ENCODE measurements at places on chromosomes 13 and 19. TPM values are rescaled to one million over a fixed set of nuclear protein-coding genes. Genes with fewer than 3 reads are reported as not detected.

DNA sequence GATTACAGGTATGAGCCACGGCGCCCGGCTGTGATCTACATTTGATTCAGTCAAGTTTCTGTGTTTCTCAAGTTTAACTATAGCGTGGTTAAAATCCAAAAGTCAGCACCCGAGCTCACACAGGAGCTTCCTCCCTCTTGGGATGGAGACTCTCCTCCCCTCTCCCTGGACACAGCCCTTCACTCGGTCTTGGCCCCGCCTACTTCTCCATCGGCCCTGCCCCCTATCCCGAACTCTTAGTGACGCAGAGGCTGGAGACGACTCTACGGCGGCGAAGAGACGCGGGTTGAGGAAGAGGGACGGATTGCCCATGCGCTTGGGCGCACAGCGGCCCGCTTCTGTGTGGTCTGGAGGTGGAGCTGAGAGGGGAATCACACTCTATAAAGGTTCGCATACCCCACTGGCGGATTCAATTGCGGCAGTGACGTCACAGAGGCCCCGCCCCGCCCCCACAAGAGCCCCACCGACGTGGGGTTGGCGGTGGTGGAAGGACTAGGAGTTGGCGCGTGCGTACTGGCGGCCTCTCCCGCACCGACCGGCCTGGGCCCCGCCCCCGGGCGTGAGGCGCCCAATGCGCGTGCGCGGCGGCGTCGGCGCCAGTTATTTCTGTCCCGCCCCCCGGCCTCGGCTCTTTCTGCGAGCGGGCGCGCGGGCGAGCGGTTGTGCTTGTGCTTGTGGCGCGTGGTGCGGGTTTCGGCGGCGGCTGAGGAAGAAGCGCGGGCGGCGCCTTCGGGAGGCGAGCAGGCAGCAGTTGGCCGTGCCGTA is at the start of gene TRIM28:
TRIM28 (plus strand) TSS at position 239 of the 765 bp plus-strand sequence. CDS start 694 bp downstream, outside the sequence.
- peaks cover 30% of the 10 kb centered on the region for H3K4me1 ChIP-seq
- no peaks in the 10 kb centered on the region for H3K27me3 ChIP-seq
- peak within 1 kb of the TSS; percentile 78 for H3K27ac ChIP-seq
- H3K36me3 ChIP-seq = peaks cover 21% of the 10 kb centered on the region
- DNase-seq = peak; percentile 100
- peak within 1 kb of the TSS; percentile 87 for H3K4me3 ChIP-seq

- peaks cover 14% of the 10 kb centered on the region for H3K27me3 ChIP-seq
- H3K36me3 ChIP-seq = peaks cover 10% of the 10 kb centered on the region
- peak; percentile 84 for DNase-seq
- H3K4me3 ChIP-seq = no peak overlapping the region
- H3K4me1 ChIP-seq = peaks cover 40% of the 10 kb centered on the region
Observed at GRCh38 chr19:14476673-14477401, 1.7 kb upstream of the PTGER1 start.

ZNF835 gene
- polyA plus RNA-seq = 0.64 TPM

- H3K4me3 ChIP-seq = no peak overlapping the region
- no peaks in the 10 kb centered on the region for H3K36me3 ChIP-seq
- no peaks in the 10 kb centered on the region for H3K27me3 ChIP-seq
- no peak overlapping the region for H3K27ac ChIP-seq
Observed at GRCh38 chr19:29860492-29860891, 48.7 kb downstream of the CCNE1 start.

SARS2 gene
- 9.6 TPM for polyA plus RNA-seq

DNA sequence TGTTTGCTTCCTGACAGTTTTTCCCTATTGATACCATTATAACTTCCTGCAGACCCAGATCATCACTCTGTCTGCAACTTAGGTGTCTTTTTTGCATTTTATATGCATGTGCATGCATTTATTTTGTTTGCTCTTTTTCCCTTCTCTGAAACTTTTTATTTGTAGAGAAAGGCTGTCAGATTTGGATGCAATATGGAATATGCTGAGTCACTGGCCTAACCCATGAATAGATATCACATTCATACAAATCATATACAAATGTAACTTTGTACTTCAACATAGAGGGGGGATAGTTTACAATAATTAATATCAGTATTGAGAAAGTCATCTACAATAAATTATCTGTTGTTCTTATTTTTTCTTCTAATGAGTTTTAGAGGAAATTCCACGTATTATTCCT is 1465.0 kb downstream of the EFNB2 start:
- no peak for DNase-seq
- H3K27me3 ChIP-seq = no peaks in the 10 kb centered on the region
- H3K27ac ChIP-seq = no peak overlapping the region
- no peak overlapping the region for H3K4me3 ChIP-seq

DNA sequence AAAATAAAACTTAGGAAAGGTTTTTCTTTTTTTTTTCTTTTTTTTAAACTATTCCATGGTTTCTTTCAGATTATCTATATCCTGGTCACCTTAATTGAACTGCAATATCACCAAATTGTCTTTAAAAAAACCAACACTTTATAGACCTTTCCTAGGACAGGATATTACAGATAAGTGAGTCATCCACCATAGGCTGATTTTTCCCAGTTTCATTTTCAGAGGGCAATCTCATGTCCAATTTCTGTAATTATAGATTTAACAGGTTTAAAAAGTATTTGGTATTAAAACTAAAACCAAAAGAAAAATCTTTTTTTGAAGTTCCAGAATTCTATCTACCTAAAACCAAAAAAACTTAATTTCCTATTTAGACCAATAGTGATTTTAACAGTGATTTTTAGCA is 13.2 kb downstream of the SPART start:
- H3K27ac ChIP-seq = no peak overlapping the region
- H3K36me3 ChIP-seq = no peaks in the 10 kb centered on the region
- H3K4me1 ChIP-seq = peaks cover 27% of the 10 kb centered on the region
- H3K27me3 ChIP-seq = no peaks in the 10 kb centered on the region
- no peak for DNase-seq

- H3K4me1 ChIP-seq = no peaks in the 10 kb centered on the region
- H3K27me3 ChIP-seq = no peaks in the 10 kb centered on the region
- peaks cover 9% of the 10 kb centered on the region for H3K36me3 ChIP-seq
- no peak overlapping the region for H3K4me3 ChIP-seq
- no peak overlapping the region for H3K27ac ChIP-seq
Observed at GRCh38 chr13:41833201-41833600, 127.7 kb downstream of the VWA8 start.

KLF2 gene
- 300 TPM for polyA plus RNA-seq

URAD gene
- not detected for polyA plus RNA-seq

TM9SF2 gene
- polyA plus RNA-seq = 102 TPM

DNA sequence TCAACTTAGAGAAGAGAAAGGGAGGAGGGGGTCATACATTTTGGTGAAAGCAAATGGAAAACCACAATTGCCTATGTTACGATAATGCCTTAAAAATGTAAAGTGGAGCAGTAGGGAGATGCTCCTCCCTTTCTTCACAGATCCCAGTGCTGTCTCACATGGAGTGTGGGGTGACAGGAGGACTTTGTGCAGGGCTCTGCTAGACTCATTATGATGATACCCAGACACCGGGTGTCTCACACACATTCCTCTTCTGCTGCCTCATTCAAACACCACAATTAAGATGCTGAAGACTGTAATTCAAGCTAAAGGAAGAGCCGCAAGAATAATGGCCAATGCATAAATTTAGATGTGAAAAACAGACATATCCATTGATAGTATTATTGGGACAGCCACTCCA is 150.6 kb downstream of the LHFPL6 start:
- no peaks in the 10 kb centered on the region for H3K4me1 ChIP-seq
- H3K36me3 ChIP-seq = no peaks in the 10 kb centered on the region
- no peak for DNase-seq
- no peaks in the 10 kb centered on the region for H3K27me3 ChIP-seq

DNA sequence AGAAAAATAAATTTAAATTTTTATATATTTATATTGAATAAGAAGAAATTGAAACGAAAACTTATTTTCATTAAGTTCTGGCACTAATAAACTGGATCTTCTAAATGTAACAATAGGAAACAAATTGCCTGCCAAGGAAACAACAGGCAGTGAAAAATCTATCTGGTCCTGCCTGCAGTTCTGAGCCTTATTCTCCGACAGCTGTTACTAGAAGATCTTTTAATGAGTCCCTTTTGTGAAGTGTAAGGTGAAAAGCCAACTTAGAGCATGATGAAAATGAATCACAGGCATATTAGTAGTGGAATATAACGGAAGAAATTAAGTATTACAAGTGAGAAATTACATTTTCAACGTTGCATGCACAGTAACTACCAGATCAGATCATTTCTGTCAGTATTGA is 1002.7 kb upstream of the PCDH20 start:
- no peak overlapping the region for H3K4me3 ChIP-seq
- H3K27ac ChIP-seq = no peak overlapping the region
- no peak for DNase-seq

GRAMD1A gene
- 55.4 TPM for polyA plus RNA-seq

GRCh38 chr13:113044391-113045114 is 61.0 kb upstream of the F7 start:
- no peak overlapping the region for H3K4me3 ChIP-seq
- no peak overlapping the region for H3K27ac ChIP-seq
- no peak for DNase-seq
- no peaks in the 10 kb centered on the region for H3K4me1 ChIP-seq

NBEA gene
- 0.57 TPM for polyA plus RNA-seq

CLN5 gene
- polyA plus RNA-seq = 26.3 TPM

HCN2 gene
- polyA plus RNA-seq = not detected

DNA sequence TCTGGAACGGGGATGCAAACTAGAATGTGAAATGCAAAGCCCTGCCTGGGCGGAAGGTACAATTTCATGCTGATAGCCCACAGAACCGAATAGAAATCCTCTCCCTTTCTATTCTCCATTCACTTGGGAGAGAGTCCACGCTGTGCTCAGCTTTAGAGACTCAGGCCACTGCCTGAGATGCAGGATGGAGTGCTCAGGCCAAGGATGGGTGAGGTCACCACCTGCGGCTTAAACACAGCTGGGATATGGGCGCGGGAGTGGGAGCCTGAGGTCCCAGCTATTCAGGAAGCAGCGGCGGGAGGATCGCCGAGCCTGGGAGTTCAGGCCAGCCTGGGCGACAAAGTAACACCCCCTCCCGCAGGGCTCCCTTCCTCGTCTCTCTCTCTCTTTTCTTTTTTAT is 446 bp upstream of the ZNF83 start:
- no peaks in the 10 kb centered on the region for H3K36me3 ChIP-seq
- DNase-seq = no peak
- no peak overlapping the region for H3K27ac ChIP-seq
- H3K4me3 ChIP-seq = peak overlapping the region; percentile 98
- H3K27me3 ChIP-seq = no peaks in the 10 kb centered on the region

DNA sequence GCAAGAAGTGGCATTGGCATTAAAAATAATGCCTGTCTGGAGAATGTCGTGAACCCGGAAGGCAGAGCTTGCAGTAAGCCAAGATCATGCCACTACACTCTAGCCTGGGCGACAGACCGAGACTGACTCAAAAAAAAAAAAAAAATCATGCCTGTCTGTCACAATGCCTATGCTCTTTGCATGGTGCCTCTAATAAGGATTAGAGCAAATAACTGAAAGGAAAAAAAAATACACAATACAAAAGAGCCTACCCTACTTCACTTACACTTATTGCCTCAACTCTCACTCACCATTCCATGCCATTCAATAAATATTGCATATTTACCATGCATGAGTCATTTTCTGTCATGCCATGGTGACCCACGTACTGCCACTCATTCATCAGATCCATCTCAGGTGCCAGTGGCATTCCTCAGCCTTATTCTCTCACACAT is 49.1 kb downstream of the TBC1D4 start:
- no peaks in the 10 kb centered on the region for H3K4me1 ChIP-seq
- no peaks in the 10 kb centered on the region for H3K36me3 ChIP-seq

MIR17HG gene
- polyA plus RNA-seq = 0.18 TPM

- no peak overlapping the region for H3K4me3 ChIP-seq
- DNase-seq = no peak
- H3K27me3 ChIP-seq = no peaks in the 10 kb centered on the region
- peak overlapping the region; percentile 9 for H3K27ac ChIP-seq
Observed at GRCh38 chr19:15280048-15280725, 47.9 kb upstream of the EPHX3 start.

- no peak overlapping the region for H3K27ac ChIP-seq
- H3K4me1 ChIP-seq = peaks cover 11% of the 10 kb centered on the region
- no peaks in the 10 kb centered on the region for H3K36me3 ChIP-seq
- DNase-seq = no peak
Observed at GRCh38 chr13:32723987-32724386, 137.7 kb downstream of the PDS5B start.

DNA sequence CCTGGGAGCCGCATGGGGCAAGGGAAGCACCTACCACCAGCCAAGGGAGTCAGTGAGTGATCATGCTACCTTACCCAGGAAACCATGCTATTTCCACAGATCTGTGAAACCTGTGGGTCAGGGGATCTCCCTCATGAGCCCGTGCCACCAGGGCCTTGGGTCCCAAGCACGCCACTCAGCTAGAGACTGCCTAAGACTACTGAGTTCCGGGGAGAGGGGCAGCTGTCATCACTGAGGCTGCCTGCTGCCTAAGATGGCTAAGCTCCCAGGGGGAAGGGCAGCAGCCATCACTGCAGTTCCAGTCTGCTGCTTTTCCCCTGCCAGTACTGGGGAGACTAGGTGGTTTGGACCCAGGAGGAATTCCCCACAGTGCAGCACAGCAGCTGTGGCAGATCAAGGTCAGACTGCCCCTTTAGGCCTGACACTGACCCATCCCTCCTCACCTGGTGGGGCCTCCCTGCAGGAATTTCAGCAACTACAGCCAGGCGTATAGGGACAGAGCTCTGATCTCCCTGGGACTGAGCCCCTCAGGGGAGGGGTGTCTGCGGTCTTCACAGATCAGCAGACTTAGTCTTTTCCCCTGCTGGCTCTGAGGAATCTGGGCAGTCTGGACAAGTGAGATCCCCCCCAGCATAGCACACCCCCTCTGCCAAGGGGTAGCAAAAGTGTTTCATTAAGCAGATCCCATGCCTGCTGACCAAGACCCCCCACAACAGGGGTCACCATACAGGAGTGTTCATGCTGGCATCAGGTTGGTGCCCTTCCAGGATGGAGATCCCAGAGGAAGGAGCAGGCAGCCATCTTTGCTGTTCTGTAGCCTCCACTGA is 26.9 kb downstream of the VSTM2B start:
- H3K36me3 ChIP-seq = no peaks in the 10 kb centered on the region
- no peak overlapping the region for H3K4me3 ChIP-seq
- no peaks in the 10 kb centered on the region for H3K4me1 ChIP-seq
- DNase-seq = no peak
- no peak overlapping the region for H3K27ac ChIP-seq

GRCh38 chr13:93956426-93956825 is 523.1 kb downstream of the DCT start:
- H3K27me3 ChIP-seq = no peaks in the 10 kb centered on the region
- no peak overlapping the region for H3K27ac ChIP-seq
- no peak overlapping the region for H3K4me3 ChIP-seq
- no peak for DNase-seq
- no peaks in the 10 kb centered on the region for H3K36me3 ChIP-seq

Data from CD4-positive, alpha-beta memory T cell (primary cell).